Bronchial smooth muscle cell (primary cell): ENCODE measurements at places on chromosomes 16 and 17. TPM values are rescaled to one million over a fixed set of nuclear protein-coding genes. Genes with fewer than 3 reads are reported as not detected.

Gene NPIPB8
- total RNA-seq = not detected in 2 replicates

Gene KRTAP3-2
- not detected in 2 replicates for total RNA-seq

Gene NOD2
- total RNA-seq = under 0.01 TPM in 1 of 2 replicates, not detected in the other

Gene OR1A1
- not detected in 2 replicates for total RNA-seq

Gene SLC6A2
- not detected in 2 replicates for total RNA-seq

Gene UMOD
- not detected in 2 replicates for total RNA-seq

Gene C17orf107
- total RNA-seq = 3.2 and 3.5 TPM in 2 replicates

Gene UNC45B
- total RNA-seq = under 0.01 TPM in 1 of 2 replicates, not detected in the other

Gene CALB2
- total RNA-seq = under 0.01 TPM in 1 of 2 replicates, not detected in the other

Gene SMARCD2
- 73.2 and 101 TPM in 2 replicates for total RNA-seq

Gene PNMT
- total RNA-seq = not detected in 2 replicates

Gene MYH8
- not detected in 2 replicates for total RNA-seq

Gene CCL14
- not detected in 2 replicates for total RNA-seq

Gene TSPOAP1
- total RNA-seq = 0.26 and 1.1 TPM in 2 replicates

Gene RHBDL1
- 3.9 and 5.0 TPM in 2 replicates for total RNA-seq

Gene CES5A
- total RNA-seq = not detected in 2 replicates

Gene C16orf54
- not detected in 2 replicates for total RNA-seq

Gene GAS2L2
- not detected in 2 replicates for total RNA-seq

Gene SF3B3
- 53.7 and 60.4 TPM in 2 replicates for total RNA-seq

Gene SOX8
- 0.16 and 0.17 TPM in 2 replicates for total RNA-seq

Gene CACNG5
- total RNA-seq = not detected in 2 replicates

Gene TMEM238L
- not detected in 2 replicates for total RNA-seq

Gene FOXJ1
- total RNA-seq = not detected in 2 replicates
